ENCODE measurements at places on chromosomes 7 and 10. TPM values are rescaled to one million over a fixed set of nuclear protein-coding genes. Genes with fewer than 3 reads are reported as not detected.

Gene NKX2-3
- 0.26 TPM for total RNA-seq

DNA sequence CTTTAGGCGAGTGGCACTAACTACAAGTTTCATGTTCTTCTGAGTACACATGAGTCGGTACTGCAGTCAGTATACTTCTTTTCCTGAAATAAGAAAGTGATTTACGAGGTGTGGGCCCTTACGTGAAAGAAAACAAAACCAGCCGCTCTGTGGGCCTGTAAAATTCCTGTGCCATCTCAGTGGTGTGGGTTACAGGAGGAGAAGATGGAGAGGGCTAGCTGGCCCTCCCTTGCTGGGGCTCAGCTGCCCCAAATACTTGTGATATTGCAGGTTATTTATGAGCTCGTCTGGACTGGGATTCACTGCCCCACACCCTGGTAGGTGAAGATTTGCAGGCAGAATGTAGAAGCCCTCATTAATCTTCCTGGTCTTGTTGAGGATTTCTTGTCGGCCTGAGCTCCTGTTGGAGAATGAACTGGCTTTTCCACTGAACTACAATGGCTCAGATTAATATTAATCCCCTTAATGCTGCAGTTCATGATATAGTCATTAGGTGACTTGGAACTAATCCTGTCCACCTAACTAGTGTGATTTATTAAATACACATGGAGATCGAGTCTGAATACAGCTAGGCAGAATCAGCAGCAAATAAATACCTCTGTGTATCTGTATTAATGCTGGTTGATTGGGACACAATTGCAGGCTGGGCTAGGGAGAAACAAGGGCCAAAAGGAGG is 68.0 kb downstream of the GBF1 start:
- DNase-seq, result no peak

Gene ZNF3
- total RNA-seq, result 22.4 TPM

- DNase-seq, result no peak
Observed at GRCh38 chr10:108597657-108598319, 1325.5 kb downstream of the XPNPEP1 start.

GRCh38 chr7:150408393-150409299 is 29.5 kb downstream of the ZNF775 start:
- DNase-seq, result no peak

Data from upper lobe of right lung (tissue), 1 donor.